ENCODE measurements at places on chromosomes 6 and 20. TPM values are rescaled to one million over a fixed set of nuclear protein-coding genes. Genes with fewer than 3 reads are reported as not detected.

GRCh38 chr6:168458101-168458500 is 17.1 kb downstream of the SMOC2 start:
- H3K4me3 ChIP-seq: no peak overlapping the region
- peaks cover 12% of the 10 kb centered on the region for H3K27me3 ChIP-seq
- H3K4me1 ChIP-seq: no peaks in the 10 kb centered on the region
- DNase-seq: no peak

DNA sequence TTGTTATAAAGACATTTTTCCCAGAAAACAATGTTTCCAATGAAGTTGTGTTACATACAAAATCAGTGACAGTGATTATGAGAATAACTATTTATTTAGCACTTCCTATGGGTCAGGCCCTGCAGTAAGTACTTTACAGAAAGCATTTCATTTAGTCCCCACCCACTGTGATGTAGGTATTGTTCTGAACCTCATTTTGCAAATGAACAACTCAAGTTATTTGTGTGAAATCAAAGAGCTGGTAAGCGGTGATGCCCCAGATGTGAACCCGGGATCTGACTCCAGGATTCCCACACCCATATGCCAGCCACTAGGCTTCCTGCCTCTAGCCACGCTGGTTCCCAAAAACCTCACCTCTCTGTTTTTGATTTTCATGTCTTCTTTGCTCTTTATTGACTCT is 30.9 kb downstream of the FAXC start:
- H3K4me1 ChIP-seq: no peaks in the 10 kb centered on the region
- DNase-seq: no peak
- peaks cover 19% of the 10 kb centered on the region for H3K27me3 ChIP-seq
- no peak overlapping the region for H3K27ac ChIP-seq
- H3K36me3 ChIP-seq: no peaks in the 10 kb centered on the region

DNA sequence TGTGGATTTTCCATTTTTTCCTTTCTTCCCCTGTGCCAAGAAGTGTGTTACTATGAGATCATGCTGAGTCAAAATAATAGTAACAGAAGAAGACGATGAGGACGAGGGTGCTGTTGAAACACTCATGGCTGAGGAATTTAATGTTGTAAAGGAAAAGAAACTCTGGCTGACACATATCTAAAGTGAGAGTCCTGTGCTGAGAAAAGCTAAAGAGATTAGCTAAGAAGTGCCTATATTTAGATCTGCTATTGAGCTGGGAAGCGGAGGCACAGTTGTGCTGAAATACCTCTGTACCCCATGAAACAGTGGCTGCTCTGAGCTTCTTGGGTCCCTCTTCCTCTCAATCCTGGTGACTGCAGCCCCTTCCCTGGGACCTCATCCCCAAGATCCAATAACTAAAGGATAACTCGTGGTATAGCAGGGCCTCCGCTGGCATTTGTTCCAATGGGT is 1.1 kb upstream of the SYTL3 start:
- peak overlapping the region; percentile 83 for H3K4me3 ChIP-seq
- H3K27ac ChIP-seq: peak overlapping the region; percentile 97
- peaks cover 59% of the 10 kb centered on the region for H3K4me1 ChIP-seq
- peaks cover 34% of the 10 kb centered on the region for H3K36me3 ChIP-seq
- peaks cover 2% of the 10 kb centered on the region for H3K27me3 ChIP-seq

- no peak overlapping the region for H3K27ac ChIP-seq
- H3K36me3 ChIP-seq: no peaks in the 10 kb centered on the region
- H3K27me3 ChIP-seq: peaks cover 21% of the 10 kb centered on the region
- no peaks in the 10 kb centered on the region for H3K4me1 ChIP-seq
Measured at GRCh38 chr20:57061051-57061900, 205.2 kb downstream of the BMP7 start.

GRCh38 chr20:13995841-13996240 is 525 bp downstream of the MACROD2 start:
- no peak overlapping the region for H3K4me3 ChIP-seq
- no peak overlapping the region for H3K27ac ChIP-seq
- H3K4me1 ChIP-seq: peaks cover 6% of the 10 kb centered on the region
- H3K36me3 ChIP-seq: no peaks in the 10 kb centered on the region
- peaks cover 19% of the 10 kb centered on the region for H3K27me3 ChIP-seq

DNA sequence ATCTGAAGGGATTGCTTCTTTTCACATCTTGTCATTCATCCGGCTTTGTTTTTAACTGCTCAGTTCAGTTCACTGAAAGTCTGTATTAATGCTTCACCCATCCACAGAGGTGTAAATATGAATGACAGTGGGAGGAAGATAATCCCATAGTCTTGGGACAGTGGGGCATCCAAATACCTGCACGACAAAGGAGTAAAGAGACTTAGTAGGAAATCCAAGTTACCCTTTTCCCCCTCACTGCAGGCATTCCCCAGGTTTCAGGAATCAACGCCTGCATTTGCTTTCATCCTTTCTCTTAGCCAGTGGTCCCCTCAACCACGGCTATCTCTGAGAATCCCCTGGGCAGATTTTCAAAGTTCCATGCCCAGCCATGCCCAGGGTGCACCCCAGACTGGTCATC is 110.2 kb downstream of the MYLK4 start:
- DNase-seq: no peak
- no peaks in the 10 kb centered on the region for H3K36me3 ChIP-seq
- peaks cover 16% of the 10 kb centered on the region for H3K27me3 ChIP-seq
- H3K27ac ChIP-seq: no peak overlapping the region
- H3K4me3 ChIP-seq: no peak overlapping the region

GRCh38 chr20:45946149-45946970 is 11.9 kb downstream of the PCIF1 start:
- peak; percentile 60 for DNase-seq
- H3K27me3 ChIP-seq: no peaks in the 10 kb centered on the region
- H3K4me3 ChIP-seq: no peak overlapping the region
- H3K27ac ChIP-seq: peak overlapping the region; percentile 65

DNA sequence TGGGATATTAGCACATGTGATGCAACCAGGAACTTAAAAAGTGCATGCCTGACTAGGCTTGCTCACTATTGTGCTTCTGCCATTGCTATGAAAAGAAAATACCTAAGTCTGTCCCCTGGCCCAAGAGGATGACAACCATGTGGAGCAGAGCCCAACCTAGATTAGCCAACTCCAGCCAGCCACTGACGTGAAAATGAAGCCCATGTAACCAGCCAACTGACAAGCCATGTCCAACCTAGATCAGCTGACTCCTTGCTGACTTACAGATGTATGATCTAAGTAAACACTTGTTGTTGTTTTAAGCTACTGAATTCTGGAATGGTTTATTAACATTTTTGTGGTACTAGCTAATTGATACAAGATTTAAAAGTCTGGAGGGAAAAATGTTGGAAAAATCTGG is 47.5 kb downstream of the PIGU start:
- no peak for DNase-seq
- peaks cover 17% of the 10 kb centered on the region for H3K36me3 ChIP-seq
- no peaks in the 10 kb centered on the region for H3K4me1 ChIP-seq
- H3K4me3 ChIP-seq: no peak overlapping the region

DNA sequence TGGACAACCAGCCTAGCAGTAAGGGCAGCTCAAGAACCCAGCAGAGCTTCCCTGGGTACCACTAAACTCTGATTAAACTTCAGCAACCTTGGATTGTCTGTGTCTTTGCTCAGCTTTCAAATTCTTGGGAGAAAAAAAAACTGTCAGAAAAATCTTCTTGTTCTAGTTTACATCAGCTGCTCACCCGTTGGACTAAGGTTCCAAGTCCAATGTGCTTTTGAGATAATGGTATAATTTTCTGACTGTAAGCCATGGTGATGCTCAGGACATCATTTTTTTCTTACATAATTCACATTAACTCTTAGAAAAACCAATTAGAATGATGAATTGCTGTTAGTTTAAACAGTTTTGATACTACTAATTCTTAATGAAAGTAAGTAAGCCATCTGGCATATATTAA is 145.8 kb downstream of the COL9A1 start:
- no peaks in the 10 kb centered on the region for H3K4me1 ChIP-seq
- H3K4me3 ChIP-seq: no peak overlapping the region
- DNase-seq: no peak
- H3K27ac ChIP-seq: no peak overlapping the region
- H3K36me3 ChIP-seq: no peaks in the 10 kb centered on the region
- H3K27me3 ChIP-seq: peaks cover 2% of the 10 kb centered on the region

DNA sequence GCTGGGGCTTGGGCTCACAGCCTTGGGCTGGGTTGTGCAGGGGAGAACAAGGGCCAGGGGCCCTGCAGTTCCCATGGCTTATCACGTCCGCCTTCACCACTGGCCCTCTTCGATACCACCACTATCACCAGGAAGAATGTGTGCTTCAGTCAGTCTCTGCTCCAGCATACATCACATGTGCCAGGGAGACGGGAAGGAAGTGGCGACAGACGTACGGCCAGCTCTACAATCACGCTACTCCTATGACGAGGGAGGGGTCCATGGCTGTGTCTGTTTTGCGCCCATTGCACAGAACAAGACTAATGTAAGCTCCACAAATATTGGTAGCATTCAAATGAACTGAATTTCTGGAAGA is 72.1 kb downstream of the TRAM2 start:
- DNase-seq: no peak
- H3K27me3 ChIP-seq: no peaks in the 10 kb centered on the region
- H3K27ac ChIP-seq: no peak overlapping the region
- H3K4me1 ChIP-seq: no peaks in the 10 kb centered on the region

The ZNF831 gene
- 10.9 TPM for total RNA-seq

DNA sequence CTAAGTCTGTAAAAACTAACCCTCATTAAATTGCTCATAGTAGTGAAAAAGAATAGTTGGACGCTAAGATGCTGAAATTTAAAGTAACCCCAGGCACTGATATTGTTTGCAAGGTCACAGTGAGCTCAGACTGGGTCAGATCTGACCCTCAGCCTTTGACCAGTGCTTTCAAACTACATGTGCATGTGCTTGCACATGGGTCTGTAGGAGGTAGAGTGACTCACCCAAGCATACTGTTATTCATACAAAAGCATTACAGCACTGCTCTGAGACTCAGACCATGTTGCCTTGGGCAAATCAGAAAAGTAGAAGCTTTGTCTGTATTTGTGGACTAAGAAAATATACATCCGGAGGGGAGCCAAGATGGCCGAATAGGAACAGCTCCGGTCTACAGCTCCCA is 326.4 kb upstream of the MARCKS start:
- H3K4me3 ChIP-seq: no peak overlapping the region
- no peaks in the 10 kb centered on the region for H3K36me3 ChIP-seq
- no peak overlapping the region for H3K27ac ChIP-seq
- H3K4me1 ChIP-seq: no peaks in the 10 kb centered on the region

The TENT5A gene
- total RNA-seq: 1.1 TPM

DNA sequence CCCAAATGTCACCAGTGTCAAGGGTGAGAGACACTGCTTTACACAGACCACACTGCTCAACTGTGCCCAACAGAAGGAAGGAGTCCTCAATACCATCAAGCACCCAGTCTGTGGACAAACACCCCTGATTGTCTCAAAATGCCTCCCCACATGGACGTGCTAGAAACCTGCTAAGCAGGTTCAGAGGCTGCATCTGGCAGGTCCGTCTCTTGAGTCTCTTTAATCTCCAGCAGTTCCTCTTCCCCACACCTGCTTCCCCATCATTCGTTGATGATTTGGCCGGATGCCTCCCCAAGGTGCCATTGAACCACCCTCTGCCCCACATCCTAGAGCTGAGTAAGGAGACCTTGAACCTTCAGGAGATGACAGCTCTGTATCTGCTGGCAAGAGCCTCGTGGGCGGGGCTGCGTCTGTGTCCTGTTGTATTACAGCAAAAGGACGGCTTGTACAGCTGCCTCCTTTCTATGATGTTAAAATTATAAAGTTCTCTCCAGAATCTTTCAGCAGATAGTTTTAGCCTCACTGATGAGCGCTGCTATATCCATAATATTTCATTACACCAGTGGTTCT is 179.2 kb downstream of the PREX1 start:
- H3K27me3 ChIP-seq: no peaks in the 10 kb centered on the region
- no peaks in the 10 kb centered on the region for H3K4me1 ChIP-seq
- DNase-seq: no peak
- no peak overlapping the region for H3K4me3 ChIP-seq

DNA sequence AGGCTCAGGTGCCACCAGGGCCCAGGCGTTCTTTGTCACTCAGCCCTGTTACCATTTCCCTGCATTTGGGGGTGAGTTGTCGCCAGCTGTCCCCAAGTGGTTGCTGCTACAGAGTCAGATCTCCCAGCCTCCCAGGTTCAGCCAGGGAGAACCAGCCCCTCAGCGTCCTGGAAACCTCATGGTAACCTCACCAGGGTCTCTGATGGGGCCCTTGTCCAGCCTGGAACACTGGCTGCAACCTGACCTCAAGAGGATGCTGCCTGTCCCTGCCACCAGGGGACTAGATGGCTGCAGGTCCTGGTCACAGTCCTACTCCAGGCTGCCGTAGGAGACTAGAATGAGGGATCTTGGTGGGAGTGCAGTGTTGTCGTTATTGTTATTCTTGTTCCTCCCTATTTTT is 228.3 kb upstream of the PDE10A start:
- no peaks in the 10 kb centered on the region for H3K4me1 ChIP-seq
- no peak for DNase-seq
- H3K4me3 ChIP-seq: no peak overlapping the region
- no peak overlapping the region for H3K27ac ChIP-seq
- no peaks in the 10 kb centered on the region for H3K36me3 ChIP-seq

DNA sequence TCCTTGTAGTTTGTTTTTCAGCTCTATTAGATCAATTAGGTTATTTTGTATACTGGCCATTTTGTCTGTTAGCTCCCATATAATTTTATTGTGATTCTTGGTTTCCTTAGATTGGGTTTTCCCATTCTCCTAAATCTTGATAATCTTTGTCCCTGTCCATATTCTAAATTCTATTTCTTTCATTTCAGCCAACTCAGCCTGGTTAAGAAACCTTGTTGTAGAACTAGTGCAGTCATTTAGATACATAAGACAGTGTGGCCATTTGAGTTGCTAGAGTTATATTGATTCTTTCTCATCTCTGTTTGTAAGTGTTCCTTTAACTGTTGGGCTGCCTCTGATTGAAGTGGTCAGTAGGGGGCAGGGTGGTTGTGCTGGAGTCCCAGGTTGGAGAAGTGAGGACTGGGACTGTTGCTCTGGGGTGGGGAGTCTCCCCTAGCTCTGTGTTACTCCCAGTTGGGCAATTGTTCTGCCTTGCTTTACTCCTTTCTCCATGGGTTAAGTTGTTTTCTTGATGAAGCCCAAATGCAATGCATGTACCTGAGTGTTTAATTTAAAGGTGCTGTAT is 98.8 kb upstream of the NRN1 start:
- no peaks in the 10 kb centered on the region for H3K36me3 ChIP-seq
- H3K4me1 ChIP-seq: no peaks in the 10 kb centered on the region
- peaks cover 16% of the 10 kb centered on the region for H3K27me3 ChIP-seq
- peak; percentile 9 for DNase-seq
- H3K27ac ChIP-seq: no peak overlapping the region
- no peak overlapping the region for H3K4me3 ChIP-seq

- H3K27me3 ChIP-seq: peaks cover 40% of the 10 kb centered on the region
- H3K4me1 ChIP-seq: peaks cover 30% of the 10 kb centered on the region
- H3K36me3 ChIP-seq: no peaks in the 10 kb centered on the region
Measured at GRCh38 chr6:21598674-21599023, 5.1 kb downstream of the SOX4 start.

The RGS19 gene
- total RNA-seq: 44.1 TPM

- peak; percentile 66 for DNase-seq
- H3K27me3 ChIP-seq: peaks cover 25% of the 10 kb centered on the region
- H3K4me1 ChIP-seq: peaks cover 20% of the 10 kb centered on the region
- H3K27ac ChIP-seq: no peak overlapping the region
- no peak overlapping the region for H3K4me3 ChIP-seq
Measured at GRCh38 chr20:46990017-46990595, 95.5 kb downstream of the EYA2 start.
